ENCODE measurements at places on chromosomes 6 and 20.

DNA sequence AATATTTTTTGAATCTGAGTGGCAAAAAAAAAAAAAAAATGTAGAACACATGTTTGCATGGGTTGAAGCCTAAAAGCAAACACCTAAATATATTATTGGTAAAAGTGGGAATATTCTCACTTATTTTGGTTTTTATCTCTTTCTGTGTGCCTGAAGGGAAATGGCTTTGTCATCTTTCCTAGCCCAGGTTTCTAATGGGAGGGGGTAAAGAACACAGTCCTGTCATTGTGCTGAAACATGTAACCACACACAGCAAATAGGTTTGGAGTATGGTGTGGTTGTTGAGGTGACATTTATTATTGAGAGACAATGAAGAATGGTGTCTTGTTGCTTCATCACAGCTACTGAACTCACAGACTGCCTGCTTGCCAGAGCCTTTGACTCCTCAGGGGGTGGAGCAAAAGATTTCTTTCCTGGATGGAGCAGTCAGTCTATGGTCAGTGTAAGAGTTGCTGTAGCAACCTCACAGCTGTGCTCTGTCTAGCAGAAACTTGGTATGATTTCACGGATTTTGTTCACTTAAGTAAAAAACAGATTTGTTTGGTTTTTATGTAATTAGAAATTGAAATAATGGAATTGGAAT lies 70.2 kb downstream of the CEP57L1 start:
- no peak for DNase-seq

GRCh38 chr6:13131935-13132661 lies 196.2 kb downstream of the TBC1D7 start:
- no peak for DNase-seq

DNA sequence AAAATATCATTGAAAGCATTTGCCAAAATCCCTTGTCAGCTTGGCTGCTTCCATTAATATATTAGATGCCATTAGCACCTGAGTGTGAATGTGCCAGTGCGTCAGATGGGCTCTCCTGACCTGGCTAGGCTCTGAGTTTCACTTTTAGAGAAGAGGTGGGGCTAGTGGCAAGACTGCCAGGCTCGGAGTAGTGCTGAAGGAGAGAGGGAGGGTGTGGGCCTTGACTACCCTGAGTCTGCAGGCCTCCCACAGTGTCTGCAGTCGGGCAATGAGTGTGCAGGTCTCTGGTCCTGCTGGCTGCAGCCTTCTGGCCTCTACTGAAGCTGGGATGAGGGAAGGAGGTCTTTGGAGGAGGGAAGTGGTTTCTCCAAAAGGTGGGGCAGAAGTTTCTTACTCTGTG lies 34.6 kb upstream of the PNPLA1 start:
- no peak for DNase-seq

DNA sequence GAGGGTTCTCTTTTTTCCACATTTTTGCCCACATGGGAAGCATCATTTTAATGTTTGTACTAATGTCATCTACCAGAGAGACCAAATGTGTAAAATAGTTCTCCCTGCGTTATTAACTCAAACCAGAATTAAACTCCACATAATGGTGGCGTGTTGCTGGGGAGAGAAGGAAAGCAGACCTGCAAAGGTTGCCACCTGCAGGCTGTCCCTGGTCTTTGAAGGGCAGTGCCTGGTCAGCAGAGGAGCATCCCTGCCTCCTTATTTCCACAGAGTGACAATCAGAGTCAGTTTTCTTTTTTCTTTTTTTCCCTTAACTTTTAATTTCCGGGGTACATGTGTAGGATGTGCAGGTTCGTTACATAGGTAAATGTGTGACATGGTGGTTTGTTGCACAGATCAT lies 214.5 kb downstream of the TBX18 start:
- DNase-seq = no peak

DNA sequence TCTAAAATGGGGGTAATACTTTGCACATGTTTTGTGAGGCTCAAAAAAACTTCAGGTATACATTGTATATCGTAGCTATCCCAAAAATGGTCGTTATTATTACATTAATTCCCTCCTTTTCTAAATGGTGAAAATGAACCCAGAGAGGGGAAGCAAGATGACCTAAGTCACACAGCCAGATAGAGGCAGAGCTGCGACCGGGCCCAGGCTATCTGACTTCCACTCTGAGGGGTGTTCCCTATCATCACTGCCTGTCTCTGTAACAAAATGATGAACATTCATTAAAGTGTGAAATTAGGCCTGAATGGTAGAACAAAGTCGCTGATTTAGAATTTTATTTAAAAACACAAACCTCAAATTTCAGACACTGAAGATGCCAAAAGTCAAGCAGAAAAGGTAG lies 29.1 kb upstream of the RIMS4 start:
- DNase-seq = no peak

DNA sequence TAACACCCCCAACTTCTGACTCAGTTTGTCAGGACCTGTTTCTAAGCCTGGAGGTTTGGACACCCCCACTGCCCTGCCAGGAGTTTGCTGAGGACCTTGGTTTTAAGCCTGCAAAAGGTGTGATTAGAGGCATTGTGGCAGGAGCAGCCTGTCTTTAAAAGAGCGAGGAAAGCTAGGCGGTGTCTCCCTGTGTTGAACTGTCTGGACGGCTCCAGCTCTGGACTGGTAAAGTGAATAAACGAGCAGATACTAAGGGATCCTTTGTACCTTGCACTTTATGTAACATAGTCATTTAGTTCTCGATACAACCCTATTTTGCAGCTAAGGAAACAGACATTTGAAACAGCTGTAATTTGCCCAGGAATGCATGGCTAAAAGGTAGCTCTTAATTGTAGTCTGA lies 14.4 kb downstream of the FAM83D start:
- no peak for DNase-seq

- DNase-seq = no peak
These were observed 26.0 kb downstream of the MYLIP start for GRCh38 chr6:16154904-16155303.

DNA sequence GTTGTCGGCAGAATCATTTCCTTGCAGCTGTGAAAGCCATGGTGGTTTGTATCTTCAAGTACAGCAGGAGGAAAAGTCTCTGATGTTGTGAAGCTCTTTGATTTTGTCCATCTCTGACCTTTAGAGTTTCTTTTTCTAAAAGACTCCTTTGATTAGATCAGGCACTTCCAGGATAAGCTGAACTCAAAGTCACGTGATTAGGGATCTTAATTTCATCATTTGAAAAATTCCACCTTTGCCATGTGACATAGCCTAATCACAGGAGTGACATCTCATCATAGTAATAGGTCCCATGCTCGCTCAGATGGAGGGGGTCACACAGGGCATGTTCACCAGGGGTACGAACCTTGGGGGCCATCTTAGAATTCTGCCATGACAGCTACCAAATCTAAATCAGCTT lies 441.5 kb upstream of the CDH4 start:
- no peak for DNase-seq

Data from stimulated activated CD4-positive, alpha-beta T cell treated with anti-CD3 and anti-CD28 coated beads, TNF-alpha, amount 100 ng/mL, for 1 hour (primary cell).